Thyroid gland (tissue), 4 donors: ENCODE measurements at places on chromosomes 5 and 9. TPM values are rescaled to one million over a fixed set of nuclear protein-coding genes. Genes with fewer than 3 reads are reported as not detected.

TERT gene
- not detected for total RNA-seq

ADGRD2 gene
- total RNA-seq, result not detected

SYNPO gene
- total RNA-seq, result 19.3 TPM

CARTPT gene
- total RNA-seq, result not detected

- no peak for DNase-seq
These were observed 160.1 kb upstream of the SHB start for GRCh38 chr9:38229104-38229500.

DNA sequence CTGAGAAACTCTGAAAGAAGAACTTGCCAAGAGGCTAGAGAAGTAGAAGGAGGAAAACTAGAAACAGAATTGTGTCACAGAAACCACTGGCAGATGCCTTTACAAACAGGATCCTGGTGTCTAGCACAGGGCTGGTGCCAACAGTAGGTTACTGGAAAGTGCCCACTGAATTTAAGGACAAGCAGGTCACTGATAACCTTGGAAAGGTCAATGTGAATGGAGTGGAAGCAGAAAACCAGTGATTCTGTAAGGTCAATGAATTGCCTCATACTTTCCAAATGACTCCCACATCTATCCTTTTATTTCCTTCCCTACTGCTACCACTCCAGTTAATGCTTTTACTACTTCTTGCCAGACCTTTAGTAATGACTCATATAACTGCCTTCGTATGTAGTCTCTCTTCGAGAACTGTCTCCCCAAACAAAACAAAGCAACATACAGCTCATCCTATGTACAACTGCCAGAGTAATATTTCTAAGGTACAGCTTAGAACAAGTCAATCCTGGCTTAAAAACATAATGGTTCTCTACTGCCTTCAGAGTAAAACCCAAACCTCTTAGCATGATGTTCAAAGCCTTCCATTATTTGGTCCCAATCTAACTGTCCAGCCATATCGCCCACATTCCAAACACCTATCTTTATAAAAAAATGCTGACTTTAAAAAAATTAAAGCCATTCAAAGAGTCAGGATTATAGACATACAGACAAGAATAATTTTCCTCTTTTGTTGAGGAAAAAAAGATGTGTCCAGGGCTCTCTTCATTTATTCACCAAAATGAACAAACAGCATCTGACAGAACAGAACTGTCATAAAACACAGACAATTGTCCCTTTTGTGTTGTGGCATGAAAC lies 52.5 kb downstream of the NR3C1 start:
- no peak for DNase-seq

DNA sequence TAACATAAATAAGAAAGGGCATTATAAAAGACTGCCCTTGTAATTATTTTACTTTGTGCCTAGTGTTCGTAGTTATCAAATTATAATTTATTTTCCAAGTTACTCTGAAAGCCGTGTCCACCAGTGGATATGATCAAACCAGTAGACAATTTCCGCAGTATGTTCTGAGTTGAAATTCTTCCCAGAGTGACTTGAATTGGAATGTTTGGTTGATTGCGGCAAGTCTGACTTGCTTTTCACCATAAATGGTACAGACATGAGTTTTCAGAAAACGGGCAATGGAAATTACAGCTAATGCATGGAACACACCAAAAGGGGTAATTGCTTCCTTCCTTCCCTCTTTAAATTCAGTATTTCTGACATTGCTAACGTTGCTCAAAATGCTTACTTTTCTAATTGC lies 56.6 kb downstream of the CHSY3 start:
- no peak for DNase-seq

DNA sequence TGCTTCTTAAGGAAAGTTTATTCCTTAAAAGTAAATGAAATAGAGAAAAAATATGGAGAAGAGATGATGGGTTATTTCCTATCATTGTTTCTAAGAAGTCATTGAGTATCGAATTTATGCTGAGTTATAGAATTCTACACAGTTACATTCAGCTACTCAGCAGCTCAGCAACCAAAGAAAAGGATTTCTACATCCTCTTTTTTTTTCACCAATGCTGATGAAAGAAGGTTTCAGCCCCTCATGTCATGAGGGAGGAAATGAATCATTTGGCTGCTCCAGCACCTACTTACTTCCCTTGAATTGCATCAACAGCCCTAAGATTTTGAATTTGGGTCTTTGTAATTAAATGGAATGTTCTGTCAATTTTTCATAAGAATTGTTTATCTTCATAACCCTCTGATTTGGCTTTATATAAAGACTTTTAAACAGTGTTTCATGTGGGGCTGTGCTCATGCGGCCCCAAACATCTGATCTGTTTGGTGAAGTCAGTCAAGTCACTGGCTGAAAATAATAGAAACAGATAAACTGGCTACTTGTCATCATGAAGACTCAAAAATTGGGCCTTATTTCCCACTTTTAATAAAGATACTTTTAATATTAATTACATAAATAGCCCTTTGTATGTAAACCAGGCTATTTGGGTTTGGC lies 18.5 kb upstream of the SNX2 start:
- DNase-seq, result no peak

DNA sequence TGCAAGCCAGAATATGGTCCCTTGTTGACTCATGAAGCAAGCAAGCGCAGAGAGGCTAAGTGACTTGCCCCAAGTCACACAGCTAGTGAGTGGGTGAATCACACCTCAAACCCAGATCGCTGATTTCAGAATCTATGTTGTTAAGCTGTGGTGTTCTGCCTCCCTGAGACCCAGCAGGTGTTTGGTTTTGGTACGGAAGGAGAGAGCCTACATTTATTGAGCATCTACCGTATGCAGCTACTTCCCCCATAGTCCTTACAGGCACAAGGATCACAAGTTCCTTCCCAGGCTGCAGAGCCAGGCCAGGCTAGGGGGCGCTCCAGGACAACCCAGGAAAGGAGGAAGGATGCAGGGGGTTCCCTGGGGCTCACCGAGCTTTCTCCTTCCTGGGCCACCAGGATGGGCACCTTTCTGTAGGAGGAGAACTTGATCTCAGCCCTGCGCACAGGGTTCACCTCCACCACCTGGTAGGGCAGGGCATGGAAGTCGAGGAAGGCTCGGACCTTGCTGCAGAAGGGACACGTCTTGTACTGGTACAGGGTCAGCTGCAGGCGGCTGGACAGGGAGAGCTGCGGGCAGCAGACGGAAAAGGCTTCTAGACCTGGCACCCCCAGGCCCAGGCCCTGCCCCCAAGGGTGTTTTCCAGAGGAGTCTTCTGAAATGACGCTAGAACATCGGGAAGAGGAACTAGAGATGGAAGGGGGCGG lies 2.5 kb downstream of the PTGES2 start:
- DNase-seq, result peak; percentile 50

- no peak for DNase-seq
These were observed 111.1 kb downstream of the ARHGAP26 start for GRCh38 chr5:142881076-142881783.

DNA sequence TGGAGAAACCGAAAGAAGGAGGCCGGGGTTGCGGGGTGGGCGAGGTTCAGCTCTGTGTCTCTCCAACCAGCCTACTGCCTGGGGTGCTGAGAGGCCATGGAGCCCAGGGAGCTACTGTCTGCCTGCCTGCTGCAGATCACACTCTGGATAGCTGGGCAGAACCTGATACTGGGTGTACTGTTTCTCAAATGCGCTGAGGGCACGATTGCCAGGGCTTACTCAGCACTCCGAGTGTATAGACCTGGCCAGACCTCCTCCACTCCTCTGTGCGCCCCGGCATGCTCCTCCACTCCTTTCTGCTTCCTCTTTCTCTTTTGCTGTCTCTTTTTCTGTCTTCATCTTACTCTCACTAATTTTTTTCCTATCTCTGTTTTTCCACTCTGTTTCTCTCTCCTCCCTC lies 215.1 kb downstream of the PAPPA start:
- no peak for DNase-seq

- peak; percentile 74 for DNase-seq
These were observed 36.1 kb upstream of the SPDL1 start for GRCh38 chr5:169547508-169547907.
